ENCODE measurements at places on chromosomes 7 and 10.

GRCh38 chr7:111752022-111752582 lies 189.8 kb upstream of the IMMP2L start:
- DNase-seq: peak; percentile 55

GRCh38 chr7:17773289-17773626 lies 167.0 kb downstream of the SNX13 start:
- peak; percentile 42 for DNase-seq

GRCh38 chr10:18689498-18689897 lies 30.3 kb downstream of the ARL5B start:
- no peak for DNase-seq

GRCh38 chr10:5896208-5897052 lies 6.4 kb downstream of the FBH1 start:
- DNase-seq: no peak

DNA sequence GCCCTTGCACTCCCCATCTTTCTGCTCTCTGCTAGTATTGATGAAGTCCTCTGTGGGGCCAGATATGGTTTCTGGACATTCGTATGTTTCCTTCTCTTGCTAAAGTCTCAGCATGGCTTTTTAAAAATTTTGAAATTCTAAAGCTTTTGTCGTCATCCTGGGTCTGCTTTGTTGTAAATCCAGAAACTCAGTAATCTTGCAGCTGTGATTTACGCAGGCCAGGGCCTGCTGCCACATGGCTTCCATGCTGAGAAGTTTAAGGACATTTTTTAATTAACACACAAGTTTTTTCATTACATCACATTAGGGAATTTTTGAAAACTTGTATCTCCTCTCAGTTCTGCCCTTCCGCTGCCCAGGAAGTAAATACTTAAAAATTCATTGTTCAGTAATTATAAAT lies 686.1 kb upstream of the IGFBP3 start:
- DNase-seq: no peak

DNA sequence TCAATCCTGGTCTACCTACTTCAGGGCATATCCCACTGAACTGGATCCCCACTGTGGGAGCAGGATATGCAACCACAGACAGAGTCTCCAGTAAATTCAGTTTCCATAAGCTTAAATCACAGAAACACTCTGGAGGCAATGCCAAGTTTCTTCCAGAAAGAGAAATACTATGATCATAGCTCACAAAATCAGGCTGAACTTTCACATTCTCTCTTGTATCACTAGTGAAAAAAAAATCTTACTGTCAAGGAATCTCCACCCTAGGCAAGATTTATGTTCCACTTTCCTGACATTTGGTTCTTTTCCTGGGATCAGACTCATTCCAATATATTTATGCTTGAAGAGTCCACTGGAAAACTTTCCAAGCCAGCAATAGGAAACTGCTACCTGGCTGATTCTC lies 749.0 kb downstream of the SUGCT start:
- DNase-seq: no peak

GRCh38 chr7:154844955-154845354 lies 158.0 kb downstream of the PAXIP1 start:
- no peak for DNase-seq

- no peak for DNase-seq
Observed at GRCh38 chr10:80684259-80684658, 146.6 kb downstream of the SH2D4B start.

GRCh38 chr10:30606313-30606712 lies 23.2 kb downstream of the LYZL2 start:
- DNase-seq: no peak

DNA sequence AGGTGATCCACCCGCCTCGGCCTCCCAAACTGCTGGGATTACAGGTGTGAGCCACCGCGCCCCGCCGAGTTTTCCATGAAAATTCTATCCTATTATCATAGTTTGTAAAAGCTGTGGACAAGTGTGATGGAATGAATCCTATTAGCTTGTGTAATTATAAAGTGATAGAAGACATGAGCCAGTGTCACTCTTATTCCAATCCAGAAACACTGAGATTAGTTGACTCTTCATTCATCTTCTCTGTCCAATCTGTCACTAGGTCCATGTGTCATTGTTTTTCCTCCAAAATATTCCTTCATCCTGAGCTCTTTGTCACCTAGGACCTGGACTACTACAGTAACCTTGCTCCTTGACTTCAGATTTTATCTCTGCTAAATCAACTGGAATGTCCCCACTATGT lies 13.5 kb downstream of the FBH1 start:
- DNase-seq: no peak

GRCh38 chr10:89163265-89163995 lies 43.7 kb downstream of the CH25H start:
- peak; percentile 58 for DNase-seq

DNA sequence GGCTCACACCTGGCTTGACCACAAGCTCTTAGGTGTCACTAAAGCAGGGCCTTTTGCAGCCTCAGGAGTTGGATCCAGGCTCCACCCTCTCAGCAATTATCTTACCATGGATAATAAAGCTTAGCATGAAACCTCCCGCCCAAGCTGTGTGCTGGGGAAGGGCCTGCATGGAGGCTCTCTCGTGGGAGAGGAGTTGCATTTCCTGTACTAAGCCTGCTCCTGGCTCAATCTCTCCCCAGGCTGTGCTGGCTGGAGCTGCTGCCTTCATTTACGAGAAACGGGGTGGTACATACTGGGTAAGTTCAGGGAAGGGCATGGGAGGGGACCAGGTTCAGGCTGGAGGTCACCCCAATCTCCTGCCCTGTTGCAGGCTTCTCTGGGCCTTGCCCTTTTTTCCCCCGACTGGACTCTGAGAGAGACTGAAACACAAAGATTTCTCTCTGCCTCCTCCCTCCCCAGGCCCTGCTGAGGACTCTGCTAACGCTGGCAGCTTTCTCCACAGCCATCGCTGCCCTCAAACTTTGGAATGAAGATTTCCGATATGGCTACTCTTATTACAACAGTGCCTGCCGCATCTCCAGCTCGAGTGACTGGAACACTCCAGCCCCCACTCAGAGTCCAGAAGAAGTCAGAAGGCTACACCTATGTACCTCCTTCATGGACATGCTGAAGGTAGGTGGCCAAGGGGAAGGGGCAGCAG lies 2.7 kb downstream of the TMEM176A start:
- no peak for DNase-seq

GRCh38 chr7:25009257-25009656 lies 29.3 kb upstream of the OSBPL3 start:
- DNase-seq: no peak

GRCh38 chr7:134662166-134662870 lies 15.7 kb downstream of the BPGM start:
- DNase-seq: no peak

DNA sequence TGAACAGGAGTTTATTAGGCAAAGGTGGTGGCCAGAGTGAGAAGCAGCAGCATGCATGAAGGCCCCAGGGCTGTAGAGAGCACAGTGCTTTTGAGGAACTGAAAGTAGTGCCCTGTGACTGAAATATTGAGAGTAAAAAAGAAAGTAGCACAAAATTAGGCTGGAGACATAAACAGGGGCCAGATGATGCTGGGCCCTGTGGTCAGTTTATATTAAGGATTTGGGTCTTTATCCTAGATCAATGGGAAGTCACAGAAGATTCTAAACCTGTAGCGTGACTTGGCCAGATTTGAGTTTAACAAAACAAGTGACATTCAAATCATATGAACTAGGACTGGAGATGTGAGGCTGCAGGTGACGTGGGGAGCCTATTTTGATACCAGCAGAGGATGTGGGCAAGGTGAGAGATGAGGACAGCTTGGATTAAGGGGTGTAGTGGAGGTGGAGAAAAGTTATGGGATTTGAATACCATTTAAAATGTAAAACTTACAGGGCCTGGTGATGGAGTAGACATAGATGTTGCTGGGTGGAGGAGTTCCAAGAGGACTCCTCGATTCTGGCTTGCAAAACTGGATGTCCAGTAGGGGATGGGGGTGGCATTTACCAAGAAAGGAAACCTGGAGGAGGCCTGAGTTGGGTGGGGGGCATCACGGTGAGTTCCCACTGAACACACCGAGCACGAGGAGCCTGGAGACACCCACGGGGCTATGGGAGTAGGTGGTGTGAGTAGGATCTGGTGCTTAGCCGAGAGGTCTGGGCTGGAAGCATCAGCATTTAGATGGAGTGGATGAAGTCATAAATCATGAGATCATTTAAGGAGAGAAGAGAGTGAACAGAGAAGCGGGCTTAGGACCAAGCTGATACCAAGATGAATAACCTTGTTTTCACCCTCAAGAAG lies 52.8 kb downstream of the HHEX start:
- DNase-seq: no peak

GRCh38 chr10:62024026-62024701 lies 122.7 kb downstream of the ARID5B start:
- DNase-seq: no peak

DNA sequence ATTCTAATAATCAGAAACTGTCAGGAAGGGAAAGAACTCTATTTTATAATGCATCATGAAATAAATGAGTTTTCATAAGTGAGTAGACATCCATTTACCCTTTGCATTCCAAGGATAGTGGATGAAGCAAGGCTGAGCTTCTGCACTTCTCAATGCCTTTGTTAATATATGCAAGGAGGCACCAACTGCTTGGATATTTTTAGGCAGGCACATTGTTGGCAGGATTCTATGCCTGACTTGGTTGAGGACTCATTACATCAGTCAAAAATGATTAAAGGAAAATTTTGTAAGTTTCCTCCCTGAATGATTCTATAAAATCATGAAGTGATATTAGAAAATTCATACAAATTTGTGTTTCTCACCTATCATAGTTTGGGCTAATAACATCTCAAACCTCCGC lies 612.2 kb upstream of the POM121L12 start:
- no peak for DNase-seq

GRCh38 chr7:96211954-96212353 lies 109.9 kb downstream of the SLC25A13 start:
- no peak for DNase-seq

GRCh38 chr7:98826811-98827231 lies 43.0 kb downstream of the TMEM130 start:
- no peak for DNase-seq

- no peak for DNase-seq
Observed at GRCh38 chr7:13050703-13051102, 363.3 kb downstream of the ARL4A start.

- no peak for DNase-seq
Observed at GRCh38 chr7:64559206-64559605, 3.7 kb downstream of the ZNF680 start.

- no peak for DNase-seq
Observed at GRCh38 chr10:5600908-5601307, 65.5 kb downstream of the ASB13 start.

DNA sequence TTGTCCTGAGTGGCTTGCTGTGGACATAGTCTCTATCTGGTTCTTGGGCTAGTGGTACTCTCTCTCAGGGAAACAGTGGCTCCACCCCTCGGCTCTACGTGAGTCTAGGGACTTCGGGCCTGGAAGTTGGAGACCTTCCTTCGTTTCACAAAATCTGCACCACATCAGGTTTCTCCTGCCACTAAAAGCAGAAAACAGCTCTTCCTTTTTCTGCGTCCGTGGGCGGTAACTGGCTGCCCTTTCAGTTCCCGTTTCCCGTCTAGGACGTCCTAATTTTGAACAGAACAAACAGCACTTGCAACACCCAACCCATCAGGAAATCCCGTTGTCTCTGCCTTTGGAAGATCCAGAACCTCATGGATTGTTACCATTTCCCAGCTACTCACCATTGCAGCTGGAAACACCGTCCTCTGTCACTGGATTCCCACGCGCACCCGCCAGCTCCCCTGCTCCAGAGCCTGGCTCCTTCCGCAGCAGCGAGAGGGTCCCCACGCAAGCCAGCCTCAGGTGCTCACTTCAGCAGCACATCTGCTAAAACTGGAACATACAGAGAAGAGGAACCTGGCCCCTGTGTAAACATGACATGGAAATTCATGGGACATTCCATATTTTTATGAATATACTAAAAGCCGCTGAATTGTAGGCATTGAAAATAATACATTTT lies 311.4 kb upstream of the AKR1E2 start:
- no peak for DNase-seq

DNA sequence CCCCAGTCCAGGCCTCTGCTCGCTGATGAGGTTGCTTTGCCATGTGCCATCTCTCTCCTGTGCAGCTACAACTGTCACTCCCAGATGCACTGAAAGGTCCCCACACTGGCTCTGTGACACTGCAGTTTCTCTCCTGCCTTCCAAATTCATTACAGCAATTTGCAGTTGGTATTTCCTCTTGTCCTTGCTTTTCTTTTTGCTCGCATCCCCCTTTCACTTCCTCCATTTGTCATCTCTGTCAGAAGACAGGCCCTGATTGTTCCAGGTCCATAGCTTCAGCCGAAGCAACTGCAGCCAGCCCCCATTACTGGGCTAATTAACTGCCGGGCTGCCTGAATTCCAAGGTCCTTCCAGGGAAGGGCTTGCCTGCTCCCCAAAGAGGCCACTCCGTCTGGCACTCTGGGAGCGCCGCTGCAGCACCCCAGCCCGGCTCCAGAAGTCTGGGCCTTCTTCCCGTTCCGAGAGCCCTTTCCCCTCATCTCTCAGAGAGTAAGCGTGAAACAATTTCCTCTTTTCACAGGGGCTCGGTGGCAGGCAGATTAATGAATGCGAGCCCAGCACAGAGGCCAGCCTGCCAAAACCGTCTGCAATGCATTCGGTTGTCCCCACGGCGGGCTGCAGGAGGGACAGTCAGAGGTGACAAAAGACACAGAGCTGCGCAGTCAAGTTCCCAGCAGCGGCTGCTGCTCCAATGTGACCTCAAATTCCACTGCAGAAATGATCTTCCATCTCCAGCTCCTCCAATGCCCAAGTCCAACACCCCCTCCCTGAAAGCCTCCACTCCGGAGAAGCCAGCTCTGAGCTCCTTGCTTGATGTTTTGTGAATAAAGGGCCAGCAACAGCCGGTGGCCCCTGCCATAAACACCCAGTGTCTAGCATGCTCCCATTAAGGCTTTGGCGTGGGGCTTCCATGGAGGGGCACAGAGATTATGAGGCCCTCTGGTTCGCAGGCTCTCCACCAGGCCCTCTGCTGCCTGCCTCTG lies 279.4 kb upstream of the HABP2 start:
- DNase-seq: no peak

DNA sequence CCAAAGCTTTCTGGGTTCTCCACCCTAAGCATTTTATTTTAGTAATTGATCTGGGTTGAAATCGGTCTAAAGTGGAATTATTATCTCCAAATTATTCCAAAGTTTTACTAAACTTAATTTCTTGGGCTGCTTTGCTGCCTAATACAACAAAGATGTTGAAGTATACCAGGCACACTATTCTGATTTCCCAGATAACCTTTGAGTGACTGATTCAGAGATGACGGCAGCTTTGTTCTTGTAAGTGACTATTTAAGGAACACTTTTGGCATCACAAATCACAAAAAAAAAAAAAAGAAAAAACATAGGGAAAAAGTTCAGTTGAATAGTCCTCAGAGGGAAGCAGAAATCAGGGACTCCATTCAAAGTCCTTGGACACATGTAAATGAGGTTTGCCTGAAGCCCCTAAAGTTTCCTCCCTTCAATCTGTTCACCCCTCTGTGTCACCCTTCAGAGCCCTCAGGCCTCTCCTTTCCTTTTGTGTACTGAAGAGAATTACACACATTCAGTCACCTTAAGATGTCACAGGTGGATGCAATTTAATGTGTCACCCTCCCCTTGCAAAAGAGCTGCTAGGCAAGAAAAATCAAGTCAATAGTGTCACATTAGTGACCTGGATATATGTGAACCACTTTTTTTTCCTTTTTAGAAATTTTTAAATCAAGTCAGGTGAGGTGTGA lies 81.5 kb downstream of the RTKN2 start:
- no peak for DNase-seq

GRCh38 chr7:127383123-127383835 lies 9.2 kb downstream of the ZNF800 start:
- no peak for DNase-seq
